ENCODE measurements at places on chromosomes 3 and 15.
A peak's percentile ranks its signal among the peaks of the same experiment; 100 is the strongest.

DNA sequence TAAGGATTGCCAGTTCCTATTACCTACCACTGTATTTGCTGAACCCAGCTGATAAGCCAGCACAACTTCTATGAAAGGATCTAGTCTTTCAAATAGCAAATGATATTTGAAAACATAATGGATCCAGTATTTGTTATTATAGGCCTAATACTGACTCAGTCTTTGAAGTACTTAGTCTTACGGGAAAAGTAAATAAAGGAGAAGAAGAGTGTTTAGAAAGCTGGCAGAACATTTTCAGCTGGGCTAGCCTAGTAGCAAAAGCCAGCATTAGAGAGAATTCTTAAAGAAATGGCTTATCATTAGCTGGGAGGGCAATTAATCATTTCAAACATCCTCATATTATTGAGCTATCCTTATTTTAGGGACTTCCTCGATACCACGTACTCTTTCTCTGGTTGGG is 101.4 kb upstream of the GOLIM4 start:
- DNase-seq = no peak

- no peak for DNase-seq
Observed at GRCh38 chr15:79084308-79084968, 6.1 kb downstream of the RASGRF1 start.

DNA sequence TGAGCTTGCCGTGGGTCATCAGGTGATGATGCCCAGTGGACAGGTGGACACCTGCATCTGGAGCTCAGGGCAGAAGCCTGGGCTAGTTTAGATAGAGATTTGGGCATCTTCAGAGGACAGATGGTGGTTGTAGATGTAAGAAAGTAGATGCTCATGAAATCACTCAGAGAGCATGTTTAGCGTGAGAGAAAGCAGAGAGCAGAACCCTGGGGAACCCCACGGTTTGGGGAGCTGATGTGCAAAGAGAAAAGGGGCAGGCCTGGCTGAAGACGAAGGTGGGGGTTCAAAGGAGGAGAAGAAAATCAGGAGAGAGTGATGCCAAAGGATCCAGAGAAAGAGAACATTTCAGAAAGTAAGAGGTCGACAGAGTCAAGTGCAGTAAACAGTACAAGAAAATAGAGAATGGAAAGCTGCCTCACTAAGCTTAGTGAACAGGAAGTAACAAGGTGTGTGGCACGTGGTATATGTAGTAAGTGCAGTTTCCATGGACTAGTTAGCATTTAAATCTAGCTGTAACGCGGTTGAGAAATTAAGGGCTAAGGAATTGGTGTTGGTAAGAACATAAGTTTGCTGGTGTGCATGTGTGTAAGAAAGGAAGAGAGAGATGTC is 13.5 kb downstream of the TIGIT start:
- no peak for DNase-seq

- DNase-seq = no peak
Observed at GRCh38 chr3:28739647-28740046, 391.0 kb upstream of the AZI2 start.

GRCh38 chr3:181486141-181486885 is 225.4 kb upstream of the SOX2 start:
- peak; percentile 45 for DNase-seq

DNA sequence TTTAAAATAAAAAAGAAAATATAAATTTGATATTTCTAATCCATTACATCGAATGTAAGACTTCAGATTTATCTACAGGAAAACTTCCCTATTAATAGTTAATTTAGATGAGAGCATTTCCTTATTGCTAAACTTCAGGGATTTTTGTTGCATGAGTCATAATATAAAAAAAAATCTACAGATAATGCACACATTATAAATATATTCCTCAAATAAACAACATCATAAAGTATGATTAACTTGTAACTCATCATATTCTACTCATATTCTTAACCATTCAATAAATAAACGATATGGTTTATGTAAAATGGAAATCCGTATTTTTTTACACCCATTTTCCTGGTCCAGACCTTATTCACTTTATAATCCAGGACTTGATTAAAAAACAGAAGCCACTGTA is 477.0 kb downstream of the EPHA3 start:
- no peak for DNase-seq

DNA sequence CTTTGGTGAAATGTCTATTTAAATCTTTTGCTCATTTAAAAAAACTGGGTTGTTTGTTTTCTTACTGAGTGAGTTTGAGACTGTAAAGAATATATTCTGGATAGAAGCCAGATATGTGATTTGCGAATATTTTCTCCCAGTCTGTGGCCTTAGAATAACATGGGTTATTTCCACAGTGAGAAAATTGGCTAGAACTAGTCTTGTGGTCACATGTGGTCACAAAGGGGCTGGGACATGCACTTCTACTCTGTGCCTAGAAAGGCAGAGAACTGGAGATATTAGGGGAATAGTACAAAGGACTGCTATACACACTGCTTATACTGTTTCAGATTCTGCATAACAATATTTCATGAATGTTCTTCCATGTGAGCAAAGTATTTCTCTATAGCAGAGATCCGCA is 79.9 kb upstream of the RGMA start:
- peak; percentile 85 for DNase-seq

GRCh38 chr3:191637611-191638010 is 176.6 kb downstream of the PYDC2 start:
- DNase-seq = no peak

- DNase-seq = no peak
Observed at GRCh38 chr15:53351373-53351772, 408.1 kb downstream of the WDR72 start.

- DNase-seq = no peak
Observed at GRCh38 chr3:149023951-149024350, 32.6 kb downstream of the GYG1 start.

DNA sequence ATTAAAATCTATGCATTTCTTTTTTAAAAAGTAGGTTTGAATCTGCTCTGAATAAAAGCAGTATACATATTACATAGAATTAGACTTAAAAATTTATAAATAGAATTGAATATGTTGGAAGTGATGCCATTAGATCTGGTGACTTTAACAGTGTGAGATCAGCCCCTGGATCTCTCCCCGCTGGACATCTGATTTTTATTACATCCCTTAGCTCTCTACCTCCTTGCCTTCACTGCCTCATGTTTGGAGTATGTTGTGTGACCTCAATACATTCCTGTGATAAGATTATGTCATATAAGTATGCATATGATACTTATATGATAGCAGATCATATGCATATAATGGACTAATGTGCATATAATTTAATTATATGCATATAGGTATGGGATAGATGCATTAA is 643.4 kb upstream of the NR2F2 start:
- DNase-seq = no peak

- DNase-seq = no peak
Observed at GRCh38 chr3:100789579-100789978, 80.3 kb downstream of the TFG start.

GRCh38 chr3:134613006-134613520 is 37.8 kb downstream of the KY start:
- DNase-seq = no peak

DNA sequence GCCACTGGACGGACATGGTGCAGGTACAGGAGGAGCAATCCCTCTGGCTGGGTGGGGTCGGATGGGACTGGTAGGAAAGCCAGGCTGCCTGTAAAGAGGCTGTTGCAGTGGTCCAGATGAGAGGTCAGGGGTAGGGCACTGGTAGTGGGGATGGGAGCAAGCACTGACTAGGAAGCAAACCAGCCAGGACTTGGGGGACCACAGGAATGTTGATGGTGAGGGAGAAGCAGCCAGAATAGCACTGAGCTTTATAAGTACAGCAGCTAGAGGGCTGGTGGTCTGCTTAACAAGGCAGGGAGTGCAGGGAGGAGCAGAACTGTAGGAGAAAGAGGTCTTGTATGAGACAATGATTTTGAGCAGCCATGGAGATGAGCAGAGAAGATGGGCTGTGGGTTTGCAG is 38.7 kb upstream of the PTPN23 start:
- peak; percentile 79 for DNase-seq

- DNase-seq = no peak
Observed at GRCh38 chr3:70342149-70342548, 29.7 kb upstream of the MDFIC2 start.

DNA sequence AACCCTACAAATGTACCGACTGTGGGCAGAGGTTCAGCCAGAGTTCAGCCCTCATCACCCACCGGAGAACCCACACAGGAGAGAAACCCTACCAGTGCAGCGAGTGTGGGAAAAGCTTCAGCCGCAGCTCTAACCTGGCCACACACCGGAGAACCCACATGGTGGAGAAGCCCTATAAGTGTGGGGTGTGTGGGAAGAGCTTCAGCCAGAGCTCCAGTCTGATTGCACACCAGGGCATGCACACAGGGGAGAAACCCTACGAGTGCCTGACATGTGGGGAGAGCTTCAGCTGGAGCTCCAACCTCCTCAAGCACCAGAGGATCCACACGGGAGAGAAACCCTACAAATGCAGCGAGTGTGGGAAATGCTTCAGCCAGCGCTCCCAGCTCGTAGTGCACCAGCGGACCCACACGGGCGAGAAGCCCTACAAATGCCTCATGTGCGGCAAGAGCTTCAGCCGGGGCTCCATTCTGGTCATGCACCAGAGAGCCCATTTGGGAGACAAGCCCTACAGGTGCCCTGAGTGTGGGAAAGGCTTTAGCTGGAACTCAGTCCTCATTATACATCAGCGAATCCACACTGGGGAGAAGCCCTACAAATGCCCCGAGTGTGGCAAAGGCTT is 20.7 kb downstream of the ZSCAN2 start:
- no peak for DNase-seq

DNA sequence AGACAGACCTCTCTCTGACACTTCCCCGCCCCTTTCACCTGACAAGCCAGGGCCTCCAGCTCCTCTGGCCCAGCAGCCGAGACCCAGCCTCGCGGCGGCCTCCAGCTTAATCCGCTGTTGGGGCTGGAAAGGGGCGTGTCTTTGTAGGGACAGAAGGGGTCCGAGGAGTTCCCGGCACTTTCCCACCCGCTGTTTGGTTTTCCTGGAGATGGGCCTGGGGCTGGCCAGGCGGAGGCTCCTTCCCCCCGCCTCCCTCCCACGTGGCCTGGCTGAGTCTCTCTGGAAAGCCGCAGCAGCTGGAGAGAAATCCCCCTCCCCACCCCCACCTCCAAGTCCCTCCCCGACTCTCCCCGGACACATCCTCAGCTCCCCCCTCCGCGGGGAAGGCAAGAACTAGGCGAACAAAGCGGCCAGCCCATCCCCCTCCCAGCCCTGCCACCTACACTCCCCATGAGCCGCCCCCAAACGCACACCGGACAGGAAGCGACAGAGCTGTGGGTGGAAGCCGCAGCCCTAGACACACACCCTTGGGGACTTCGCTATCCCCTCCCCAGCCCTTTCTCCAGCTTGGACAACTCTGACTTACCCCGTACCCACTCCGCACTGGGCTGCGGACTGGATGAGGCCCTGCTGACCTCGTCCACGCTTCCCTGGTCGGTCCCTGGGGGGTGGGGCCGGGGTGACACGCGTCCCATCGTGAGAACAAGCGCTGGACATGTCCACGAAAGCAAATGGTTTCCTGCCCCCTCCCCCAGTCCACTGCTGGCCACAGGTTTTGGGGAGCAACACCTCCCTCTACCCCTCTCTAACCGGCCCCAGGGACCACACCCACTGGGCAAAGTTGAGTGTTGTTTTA is 1.2 kb downstream of the IGDCC4 start:
- peak; percentile 89 for DNase-seq

- no peak for DNase-seq
Observed at GRCh38 chr15:54033869-54034458, 55.7 kb downstream of the UNC13C start.

DNA sequence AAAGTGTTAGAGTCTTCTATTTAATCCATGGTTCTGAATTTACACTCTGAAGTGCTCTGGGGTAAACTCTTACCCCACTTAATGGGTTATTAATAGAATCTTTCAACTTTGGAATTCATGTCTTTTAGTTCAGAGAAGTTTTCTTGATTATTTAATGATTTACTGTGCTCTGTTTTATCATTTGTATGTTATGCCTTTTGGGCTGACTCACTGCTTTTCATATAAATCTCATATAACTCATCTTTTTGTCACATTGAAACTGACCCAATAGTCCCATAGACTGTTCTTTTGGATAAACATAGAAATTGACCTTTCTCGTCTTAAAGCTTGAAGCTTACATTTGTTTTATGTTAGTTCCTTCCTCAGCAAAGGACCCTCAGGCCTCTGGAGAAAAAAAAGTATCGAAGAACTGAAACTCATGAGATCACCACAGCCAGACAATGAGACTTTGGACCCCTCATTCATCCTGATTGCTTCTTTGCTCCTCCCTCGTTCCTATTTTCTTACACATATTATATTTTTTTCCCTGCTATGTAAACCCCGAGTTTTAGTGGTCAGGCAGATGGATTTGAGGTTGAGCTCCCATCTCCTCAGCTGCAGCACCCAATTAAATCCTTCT is 229.1 kb upstream of the CBLB start:
- no peak for DNase-seq

DNA sequence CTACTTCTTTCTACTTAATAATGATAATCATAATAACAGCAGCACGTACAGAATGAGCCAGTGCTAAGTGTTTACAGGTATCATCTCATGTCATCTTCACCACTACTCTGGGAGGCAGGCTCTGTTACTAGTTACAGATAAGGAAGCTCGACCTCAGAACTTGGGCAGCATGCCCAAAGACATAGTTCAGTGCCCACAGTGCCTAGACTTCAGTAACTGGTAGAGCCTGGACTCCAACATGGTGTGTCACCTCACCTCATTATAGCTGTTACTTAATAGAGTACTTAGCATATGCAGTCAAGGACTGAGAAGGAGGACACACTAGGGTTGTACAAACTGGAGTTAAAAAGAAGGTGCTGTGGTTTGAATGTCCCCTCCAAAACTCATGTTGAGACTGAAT is 7.6 kb downstream of the GADL1 start:
- no peak for DNase-seq

- no peak for DNase-seq
Observed at GRCh38 chr3:129312671-129313414, 34.2 kb downstream of the HMCES start.

DNA sequence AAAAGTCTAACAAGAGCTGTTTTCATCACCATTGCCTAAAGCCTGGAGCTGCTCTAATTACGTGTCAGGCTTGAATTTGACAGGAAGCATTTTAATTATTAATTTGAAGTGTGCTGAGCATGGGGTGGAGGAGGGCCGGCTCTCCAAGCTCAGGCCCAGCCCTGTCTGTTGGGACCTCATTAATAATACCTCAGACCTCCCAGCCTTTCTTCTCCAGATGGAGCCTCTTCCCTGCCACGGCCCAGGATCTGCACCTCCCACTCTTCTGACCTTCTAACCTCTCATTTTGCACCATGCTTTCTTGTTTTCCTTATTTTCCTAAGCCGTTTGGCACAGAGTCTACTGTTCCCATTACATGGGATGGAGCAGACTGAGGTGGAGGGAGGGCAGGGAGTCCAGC is 30.0 kb downstream of the INSYN1 start:
- no peak for DNase-seq

- no peak for DNase-seq
Observed at GRCh38 chr15:69881302-69881670, 216.4 kb downstream of the TLE3 start.

DNA sequence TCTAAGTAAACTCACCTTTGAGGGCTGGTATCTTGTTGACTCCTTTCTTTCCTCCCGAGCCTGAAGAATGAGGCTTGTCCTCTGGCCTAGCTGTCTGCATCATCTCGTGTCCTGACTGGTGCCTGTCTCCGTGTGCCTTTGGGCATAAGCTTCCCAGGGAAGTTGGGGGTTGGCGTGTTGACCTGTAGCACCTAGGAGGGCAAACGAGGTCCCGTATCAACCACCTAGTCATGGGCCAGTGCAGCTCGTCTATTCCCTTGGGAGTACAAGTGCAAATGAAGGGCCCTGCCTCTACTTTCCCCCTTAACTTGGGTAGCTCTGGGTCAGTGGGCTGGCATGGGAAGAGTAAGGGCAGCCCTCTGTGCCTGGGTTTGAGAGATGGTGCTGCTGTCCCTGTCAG is 8.7 kb downstream of the TEX264 start:
- DNase-seq = no peak
